Esophagus squamous epithelium (tissue), 5 donors: ENCODE measurements at places on chromosomes 4 and X. TPM values are rescaled to one million over a fixed set of nuclear protein-coding genes. Genes with fewer than 3 reads are reported as not detected.
A peak's percentile ranks its signal among the peaks of the same experiment; 100 is the strongest.

- DNase-seq = no peak
Measured at GRCh38 chr4:139208404-139208945, 31.5 kb upstream of the ELF2 start.

DNA sequence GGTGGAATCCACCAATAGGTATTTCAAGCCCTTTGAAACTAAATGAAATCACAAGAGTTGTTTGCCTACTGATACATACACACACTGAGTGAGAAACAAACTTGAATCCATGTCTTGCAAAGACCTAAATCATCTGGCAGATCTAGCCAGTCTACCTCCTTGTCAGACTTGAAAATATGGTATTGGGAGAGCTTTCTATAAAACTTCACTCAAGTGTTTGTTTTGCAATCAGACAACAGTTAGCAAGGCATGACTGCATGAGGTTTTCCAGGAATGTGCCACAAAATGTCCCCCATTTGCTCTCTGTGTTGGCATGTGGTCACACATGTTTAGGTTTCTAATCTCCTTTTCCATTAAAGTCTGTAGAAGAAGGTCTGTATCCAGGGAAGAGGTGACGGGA lies 52.4 kb downstream of the MAP3K15 start:
- DNase-seq = no peak

- no peak for DNase-seq
Measured at GRCh38 chr4:173461170-173461569, 62.3 kb upstream of the SCRG1 start.

- no peak for DNase-seq
Measured at GRCh38 chr4:86130160-86130933, 229.5 kb downstream of the MAPK10 start.

The RPS6KA6 gene
- 0.92 TPM for total RNA-seq

DNA sequence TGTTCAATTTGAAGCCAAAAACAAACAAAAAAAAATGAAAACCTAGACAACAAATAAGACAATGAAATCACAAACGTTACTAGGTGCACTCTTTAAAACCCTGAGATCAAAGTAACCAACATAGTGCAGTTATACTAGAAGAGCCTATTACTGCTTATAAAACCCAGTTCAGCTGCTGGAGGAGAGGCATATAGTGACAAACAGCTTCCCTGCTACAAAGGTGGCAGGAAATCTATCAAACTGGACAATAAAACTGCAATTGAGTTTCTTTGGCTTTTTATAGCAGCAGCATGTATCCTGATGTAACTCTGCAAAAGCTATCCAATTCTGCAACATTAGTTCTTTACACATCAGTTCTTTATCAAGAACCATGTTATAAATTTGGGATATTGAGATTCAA lies 155.6 kb downstream of the LRBA start:
- DNase-seq = no peak

- no peak for DNase-seq
Measured at GRCh38 chr4:152524427-152524826, 11.5 kb downstream of the FBXW7 start.

DNA sequence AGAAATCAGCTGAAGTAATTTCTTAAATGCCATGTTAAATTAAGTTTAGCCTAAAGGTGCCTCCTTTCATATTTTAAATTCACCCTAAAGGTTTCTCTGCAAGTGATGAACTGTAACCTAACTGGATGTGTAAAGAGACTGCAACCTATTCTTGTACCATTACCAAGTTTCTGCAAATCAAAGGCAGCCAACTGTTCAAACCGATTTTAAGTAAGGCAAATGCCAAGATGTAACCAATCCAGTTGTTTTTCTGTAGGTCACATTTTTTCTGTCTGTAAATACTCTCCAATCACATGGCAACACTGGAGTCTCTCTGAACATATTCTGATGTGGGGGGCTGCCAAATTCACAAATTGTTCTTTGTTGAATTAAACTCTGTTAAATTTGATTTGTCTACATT lies 42.4 kb upstream of the FGF2 start:
- DNase-seq = no peak

- DNase-seq = no peak
Measured at GRCh38 chr4:185167234-185167633, 24.2 kb downstream of the SLC25A4 start.

The TEX13B gene
- not detected for total RNA-seq

GRCh38 chr4:122783301-122784215 lies 43.1 kb upstream of the FGF2 start:
- no peak for DNase-seq

- no peak for DNase-seq
Measured at GRCh38 chrX:135168486-135168885, 2.7 kb downstream of the CT55 start.

- DNase-seq = no peak
Measured at GRCh38 chr4:149884529-149885181, 69.0 kb upstream of the IQCM start.

DNA sequence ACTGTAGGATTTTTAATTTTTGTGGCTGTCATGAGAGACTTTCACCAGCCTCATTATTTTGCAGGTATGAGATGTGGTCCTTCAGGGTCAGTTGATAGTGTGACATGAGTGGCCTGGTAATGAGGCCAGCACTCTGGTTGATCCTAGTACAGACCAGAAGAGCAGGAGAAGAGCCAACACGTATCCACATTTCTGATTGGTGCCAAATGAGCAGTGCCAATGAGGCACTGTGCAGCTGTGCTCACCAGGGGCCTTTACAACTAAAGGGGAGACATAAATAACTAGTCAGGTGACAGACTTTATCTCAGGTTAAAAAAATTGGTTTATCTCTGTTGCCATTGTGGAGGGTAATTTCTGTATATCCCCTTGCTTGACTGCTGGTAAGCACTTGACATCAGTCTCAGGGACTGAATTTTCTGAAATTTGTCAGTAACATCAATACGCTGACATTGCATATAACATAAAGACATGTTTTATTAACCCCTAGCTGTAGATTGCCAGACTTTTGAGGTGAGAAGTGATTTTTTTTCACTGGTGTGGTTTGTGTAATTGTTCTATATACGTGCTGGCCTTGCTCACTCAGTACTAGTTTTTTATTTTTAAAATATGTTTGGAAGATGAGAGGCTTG lies 101.2 kb downstream of the AFF1 start:
- DNase-seq = no peak

DNA sequence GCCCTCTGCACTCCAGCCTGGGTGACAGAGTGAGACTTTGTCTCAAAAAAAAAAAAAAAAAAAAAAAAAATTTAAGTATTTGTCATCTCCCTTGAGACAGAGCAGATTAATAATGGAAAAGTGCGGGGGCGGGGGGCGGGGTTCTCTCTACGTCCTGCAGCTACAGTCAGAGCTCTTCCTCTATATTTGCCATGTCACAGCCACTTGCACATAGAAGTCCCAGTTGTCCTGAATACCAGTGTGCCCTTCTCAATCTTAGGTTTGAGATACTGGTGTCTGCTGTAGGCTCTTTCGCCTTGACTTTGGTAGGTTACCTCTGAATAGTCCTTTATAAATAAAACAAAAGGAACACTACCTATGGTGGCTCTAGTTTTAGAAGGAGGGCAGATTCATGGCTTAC lies 237.8 kb upstream of the PGRMC2 start:
- no peak for DNase-seq

DNA sequence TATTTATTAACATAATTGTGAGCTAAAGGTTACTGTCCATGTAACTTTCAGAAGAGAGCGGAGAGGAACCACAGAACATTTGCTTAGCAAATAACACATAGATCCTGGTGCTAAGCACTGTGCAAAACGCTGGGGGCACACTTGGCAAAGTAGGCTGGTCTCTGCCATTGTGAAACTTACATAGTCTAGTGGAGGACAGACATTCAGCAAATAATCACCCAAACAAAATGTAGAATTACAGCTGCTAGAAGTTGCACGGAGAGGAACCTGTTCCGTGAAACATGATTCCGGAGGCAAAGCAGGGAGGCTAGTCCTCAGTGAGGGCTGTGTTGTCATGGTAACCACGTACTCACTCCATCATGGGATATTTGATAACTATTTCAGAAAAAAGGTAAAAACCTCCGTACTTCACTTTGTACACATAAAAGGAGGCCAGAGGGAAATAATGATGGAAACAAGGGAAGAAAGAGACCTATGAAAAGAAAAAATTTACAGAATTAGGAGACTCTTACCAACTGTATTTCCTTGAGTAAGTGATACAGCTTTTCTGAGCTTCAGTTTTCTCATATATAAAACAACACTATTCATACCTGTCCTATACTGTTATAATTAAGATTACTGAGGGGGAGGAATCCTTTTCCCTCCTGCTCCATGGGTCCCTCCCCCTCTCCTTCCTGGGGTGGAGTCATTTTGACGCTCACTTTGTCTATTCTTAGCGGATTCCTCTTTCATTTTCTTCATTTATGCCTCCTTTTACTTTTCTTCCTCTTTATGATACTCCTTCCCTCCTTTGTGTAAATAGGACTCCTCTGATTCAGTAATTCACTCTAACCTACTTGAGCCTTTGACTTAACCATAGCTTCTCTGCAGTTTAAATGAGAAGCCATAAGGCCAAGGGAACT lies 825 bp upstream of the RASGEF1B start:
- DNase-seq = peak; percentile 59

The MAGEC3 gene
- not detected for total RNA-seq

The UGT8 gene
- total RNA-seq = 1.2 TPM

- DNase-seq = no peak
Measured at GRCh38 chr4:94976371-94977011, 218.7 kb downstream of the BMPR1B start.

The USP17L24 gene
- total RNA-seq = not detected

GRCh38 chr4:176185051-176185450 lies 10.3 kb downstream of the SPATA4 start:
- no peak for DNase-seq

DNA sequence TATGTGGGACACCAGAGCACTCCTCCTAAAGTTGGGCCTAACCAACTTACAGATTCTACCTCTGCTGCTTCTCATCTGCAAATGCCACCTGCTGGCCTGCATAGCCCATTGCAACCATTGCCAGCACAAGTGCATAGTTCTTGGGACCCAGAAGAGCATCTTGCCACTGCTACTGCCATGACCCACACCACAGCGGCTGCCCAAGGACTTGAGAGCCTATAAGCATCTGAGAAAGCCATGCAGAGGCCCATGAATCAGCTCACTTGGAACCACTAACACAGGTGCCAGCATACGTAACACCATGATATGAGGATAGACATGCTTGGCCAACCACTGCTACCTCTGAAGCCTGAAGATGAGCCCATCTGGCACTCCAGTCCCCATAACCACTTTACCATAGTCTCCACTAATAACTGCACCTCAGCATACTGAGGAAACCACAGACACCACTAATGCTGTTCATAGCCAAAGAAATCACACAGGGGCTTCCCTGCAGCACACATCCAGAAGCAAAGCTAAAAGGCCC lies 258.1 kb upstream of the AGTR2 start:
- DNase-seq = no peak

GRCh38 chr4:106329041-106329618 lies 12.8 kb downstream of the AIMP1 start:
- no peak for DNase-seq

The IL3RA gene
- total RNA-seq = 0.92 TPM

DNA sequence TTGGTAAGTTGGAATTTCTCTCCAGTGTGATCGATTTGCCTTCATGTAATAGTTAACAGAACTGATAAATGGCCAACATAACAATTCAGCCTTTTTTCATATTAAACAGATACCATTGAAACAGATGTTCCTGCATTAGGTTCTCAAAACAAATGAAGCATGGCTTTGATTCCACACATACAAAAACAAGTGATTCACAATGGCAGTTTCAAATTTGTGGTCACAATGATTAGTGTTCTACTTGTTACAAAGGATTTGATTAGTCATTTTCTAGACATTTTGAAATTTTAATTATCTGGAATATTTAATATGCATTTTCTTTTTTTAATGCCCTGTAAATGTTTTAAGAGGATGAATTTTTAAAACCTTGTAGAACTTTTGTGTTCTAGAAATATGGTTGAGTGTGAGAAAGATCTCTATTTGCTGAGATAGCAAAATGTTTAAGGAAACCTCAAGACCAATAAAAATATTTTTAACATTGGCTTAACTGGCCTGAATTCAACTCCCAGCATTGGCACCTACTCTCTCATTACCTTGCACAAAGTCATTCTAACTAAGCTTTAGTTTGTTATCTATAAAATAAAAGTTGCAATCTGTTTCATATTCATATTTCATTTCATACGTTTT lies 18.9 kb upstream of the GLRA3 start:
- DNase-seq = no peak

GRCh38 chr4:98890702-98891455 lies 38.1 kb downstream of the EIF4E start:
- DNase-seq = no peak
